Upper lobe of left lung (tissue), 6 donors: ENCODE measurements at places on chromosomes 3 and 15. TPM values are rescaled to one million over a fixed set of nuclear protein-coding genes. Genes with fewer than 3 reads are reported as not detected.

DNA sequence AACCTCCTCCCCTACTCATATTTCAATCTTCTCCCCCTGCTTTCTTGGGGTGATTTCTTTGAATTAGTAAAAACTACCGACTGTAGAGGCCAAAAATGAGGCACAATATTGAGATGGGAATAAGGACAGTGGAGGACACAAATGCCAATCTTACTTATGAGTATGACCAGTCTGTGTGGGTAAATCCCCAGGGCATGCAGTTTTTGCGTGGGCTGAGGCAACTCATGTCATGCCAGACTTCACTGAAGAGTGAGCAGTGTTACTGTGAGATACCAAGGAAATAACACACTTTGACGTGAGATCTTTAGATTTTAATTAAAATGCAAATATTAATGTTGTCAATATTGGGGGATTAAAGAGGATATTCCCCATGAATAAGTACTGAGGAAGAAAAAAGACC lies 254.3 kb upstream of the ICE2 start:
- DNase-seq: no peak

- DNase-seq: no peak
Measured at GRCh38 chr3:153600896-153601295, 438.9 kb downstream of the RAP2B start.

The MYLK gene
- total RNA-seq: 176 TPM

DNA sequence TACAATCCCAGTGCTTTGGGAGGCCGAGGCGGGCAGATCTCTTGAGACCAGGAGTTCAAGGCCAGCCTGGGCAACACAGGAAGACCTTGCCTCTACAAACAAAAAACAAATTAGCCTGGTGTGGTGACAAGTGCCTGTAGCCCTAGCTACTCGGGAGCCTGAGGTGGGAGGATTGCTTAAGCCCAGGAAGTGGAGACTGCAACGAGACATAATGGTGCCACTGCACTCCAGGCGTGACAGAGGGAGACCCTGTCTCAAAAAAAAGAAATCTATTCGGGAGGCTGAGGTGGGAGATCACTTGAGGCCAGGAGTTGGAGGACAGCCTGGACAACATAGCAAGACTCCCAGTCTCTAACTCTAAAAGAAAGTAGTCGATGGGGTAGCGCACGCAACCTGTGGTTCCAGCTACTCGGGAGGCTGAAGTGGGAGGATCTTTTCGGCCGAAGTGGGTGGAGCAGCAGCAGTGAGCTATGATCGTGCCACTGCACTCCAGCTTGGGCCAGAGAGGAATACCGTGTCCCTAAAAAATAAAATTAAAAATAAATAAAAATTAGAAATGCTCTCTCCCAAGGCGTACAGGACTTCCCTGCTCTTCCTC lies 775 bp downstream of the C3orf33 start:
- no peak for DNase-seq

DNA sequence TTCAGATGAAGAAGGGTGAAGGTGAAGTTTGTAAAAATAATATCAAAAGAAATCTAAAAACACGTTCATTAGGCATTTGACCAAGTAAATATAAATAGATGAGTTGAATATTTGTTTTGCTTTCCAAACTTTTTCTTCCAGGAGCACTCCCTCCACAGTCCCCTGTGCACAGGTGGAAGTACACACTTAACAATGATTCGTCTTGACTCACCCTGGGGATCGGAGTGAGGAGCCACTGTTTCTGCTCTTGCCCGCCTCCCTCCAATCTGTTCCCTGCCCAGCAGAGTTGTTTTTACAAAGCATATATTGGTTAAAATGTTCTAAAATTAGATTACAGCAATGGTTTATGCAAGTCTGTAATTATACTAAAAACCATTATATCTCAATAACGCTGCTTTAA lies 175.1 kb downstream of the PTPRG start:
- no peak for DNase-seq

- DNase-seq: no peak
Measured at GRCh38 chr3:171972871-171973348, 66.5 kb upstream of the FNDC3B start.
